ENCODE measurements at places on chromosomes 12 and 14.

DNA sequence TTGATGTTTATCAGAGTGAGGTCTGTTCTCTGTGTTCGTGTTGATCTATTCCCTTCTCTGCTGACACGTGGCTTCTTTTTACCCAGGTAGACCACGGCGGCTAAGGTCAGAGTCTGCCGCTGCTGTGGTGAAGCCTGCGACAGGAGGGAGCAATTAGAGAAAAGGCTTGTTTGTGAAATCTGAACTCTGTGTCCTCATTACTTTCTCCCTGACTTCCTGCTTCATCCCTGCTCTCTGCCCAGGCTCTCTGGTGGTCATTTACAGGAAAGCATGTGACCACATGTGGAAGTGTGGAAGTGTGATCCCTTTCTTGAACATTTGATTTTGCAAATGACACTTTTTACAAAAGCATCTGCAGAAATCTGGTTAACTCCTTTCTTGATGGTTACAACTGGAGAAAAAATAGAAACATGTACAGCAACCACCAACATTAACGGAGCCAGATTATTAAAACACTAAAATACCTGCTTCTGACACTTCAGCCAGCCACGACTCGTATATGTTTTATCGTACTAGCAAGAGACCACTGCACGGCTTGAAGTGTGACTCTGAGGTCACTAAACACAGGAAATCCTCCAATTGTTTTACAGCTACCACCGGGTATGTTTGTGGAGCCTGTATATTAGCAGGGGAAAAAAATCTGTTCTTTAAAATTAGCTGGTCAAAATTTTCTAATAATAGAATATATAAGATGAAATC, 388.6 kb upstream of the TMPO start:
- no peak for DNase-seq

DNA sequence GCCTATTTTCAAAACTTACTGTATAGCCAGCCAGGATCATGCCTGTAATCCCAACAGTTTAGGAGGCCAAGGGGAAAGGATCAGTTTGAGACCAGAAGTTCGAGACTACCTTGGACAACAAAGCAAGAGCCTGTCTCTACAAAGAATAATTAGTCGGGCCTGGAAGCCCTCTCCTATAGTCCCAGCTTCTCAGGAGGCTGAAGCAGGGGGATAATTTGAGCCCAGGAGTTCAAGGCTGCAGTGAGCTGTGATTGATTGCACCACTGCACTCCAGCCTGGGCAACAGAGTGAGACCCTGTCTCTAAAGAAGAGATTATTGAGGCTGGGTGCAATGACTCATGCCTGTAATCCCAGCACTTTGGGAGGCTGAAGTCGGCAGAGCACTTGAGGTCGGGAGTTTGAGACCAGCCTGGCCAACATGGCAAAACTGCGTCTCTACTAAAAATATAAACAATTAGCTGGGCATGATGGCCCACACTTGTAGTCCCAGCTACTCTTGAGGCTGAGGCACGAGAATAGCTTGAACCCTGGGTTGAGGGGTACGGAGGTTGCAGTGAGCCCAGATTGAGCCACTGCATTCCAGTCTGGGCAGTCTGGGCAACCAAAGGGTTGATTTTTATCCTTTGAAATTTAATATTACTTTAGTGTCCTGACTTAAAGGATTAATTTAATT, 14.1 kb downstream of the EID3 start:
- no peak for DNase-seq

- DNase-seq, result no peak
These were observed 334.7 kb downstream of the DPF3 start for GRCh38 chr14:72559202-72559601.

DNA sequence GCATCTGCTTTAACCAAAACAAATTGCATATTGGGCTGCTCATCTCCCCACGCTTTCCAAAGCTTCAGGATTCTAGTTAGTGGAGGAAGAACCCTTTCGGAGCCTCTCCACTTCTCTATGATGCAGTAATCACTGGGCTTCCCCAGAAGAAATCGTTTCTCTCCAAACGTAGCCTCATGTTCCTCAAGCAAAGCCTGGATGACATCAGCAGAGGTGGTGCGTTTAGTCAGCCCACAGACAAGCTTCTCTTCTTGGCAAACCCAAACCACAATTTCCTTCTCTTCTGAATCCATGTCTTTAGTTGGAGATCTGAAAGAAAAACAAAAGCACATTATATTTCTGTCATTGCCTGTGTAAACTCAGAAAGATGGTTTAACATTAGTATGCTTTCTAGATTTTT, 30.6 kb downstream of the RASSF9 start:
- no peak for DNase-seq

- DNase-seq, result no peak
These were observed 309.6 kb upstream of the ATXN7L3B start for GRCh38 chr12:74227846-74228545.

- no peak for DNase-seq
These were observed 90.6 kb upstream of the PWP1 start for GRCh38 chr12:107594995-107595394.

GRCh38 chr12:41277100-41277945, 89.2 kb downstream of the PDZRN4 start:
- DNase-seq, result no peak

DNA sequence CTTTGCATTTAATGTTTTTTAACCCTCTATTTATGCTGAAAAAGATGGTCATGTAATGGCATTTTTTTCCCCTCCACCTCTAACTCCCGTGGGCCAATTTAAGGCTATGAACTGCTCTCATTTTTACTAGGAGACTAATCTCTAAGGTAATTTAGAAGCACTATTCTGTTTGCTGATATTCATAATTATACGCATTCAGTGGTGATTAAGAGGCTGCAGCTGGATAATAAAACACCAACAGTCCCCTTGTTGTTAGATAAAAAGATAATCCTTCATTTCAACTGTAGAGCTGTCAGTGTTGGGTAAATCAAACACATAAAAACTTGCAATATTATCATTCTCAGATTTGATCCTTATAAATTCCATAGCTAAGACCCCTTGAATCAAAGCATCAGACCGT, 8.9 kb downstream of the MYO1H start:
- no peak for DNase-seq

GRCh38 chr12:120314220-120314619, 12.1 kb downstream of the SIRT4 start:
- no peak for DNase-seq

DNA sequence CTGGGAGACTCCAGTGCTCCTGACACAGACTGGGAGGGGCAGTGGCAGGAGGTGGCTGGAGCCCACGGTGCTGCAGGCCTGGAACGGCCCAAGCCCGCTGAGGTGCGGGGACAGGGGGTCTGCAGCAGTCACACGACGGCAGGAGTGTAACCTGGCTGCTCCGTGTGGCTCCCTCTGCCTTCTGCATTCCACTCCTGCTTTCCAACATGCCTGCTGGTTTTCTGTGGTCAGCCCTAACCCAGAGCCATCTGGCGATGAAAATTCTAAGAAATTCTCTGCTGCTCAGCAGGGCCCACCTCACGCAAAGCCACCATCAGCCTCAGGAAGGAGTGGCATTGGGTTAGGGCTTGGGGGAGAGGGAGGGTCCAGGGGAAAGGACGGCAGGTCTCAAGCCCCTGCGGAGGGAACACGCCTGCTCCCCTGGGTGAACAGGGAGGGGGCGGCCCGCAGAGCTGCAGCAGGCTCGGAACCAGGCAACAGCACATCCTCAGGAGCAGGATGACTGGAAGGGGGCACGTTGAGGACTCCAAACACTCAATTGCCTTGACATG, 5.0 kb upstream of the FBRSL1 start:
- no peak for DNase-seq

- no peak for DNase-seq
These were observed 294.6 kb downstream of the SNAPC1 start for GRCh38 chr14:62056789-62057188.

- no peak for DNase-seq
These were observed 200.5 kb downstream of the NTF3 start for GRCh38 chr12:5632453-5632852.

- DNase-seq, result no peak
These were observed 5.5 kb upstream of the GPR68 start for GRCh38 chr14:91249841-91250616.

GRCh38 chr14:97109234-97109633, 312.1 kb downstream of the VRK1 start:
- no peak for DNase-seq

DNA sequence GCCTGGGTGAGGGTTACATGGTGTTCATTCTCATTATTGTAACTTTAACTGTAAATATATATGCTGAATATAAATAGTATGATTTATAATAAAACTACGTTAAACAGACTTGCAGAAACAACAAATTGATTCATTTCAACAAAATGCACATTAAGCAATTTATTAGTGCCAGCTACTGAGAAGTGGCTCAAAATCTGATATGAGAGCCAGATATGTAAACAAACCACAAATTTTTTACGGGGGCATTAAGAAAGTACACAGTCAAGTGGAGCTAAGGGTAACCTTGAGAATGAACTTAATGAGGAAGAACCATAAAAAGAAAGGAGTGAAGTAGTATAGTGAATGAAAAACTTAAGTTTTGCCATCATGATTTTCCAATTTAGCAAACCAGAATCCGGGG, 40.3 kb downstream of the CEP128 start:
- DNase-seq, result no peak

GRCh38 chr12:111425655-111426054, 19.9 kb downstream of the SH2B3 start:
- no peak for DNase-seq

DNA sequence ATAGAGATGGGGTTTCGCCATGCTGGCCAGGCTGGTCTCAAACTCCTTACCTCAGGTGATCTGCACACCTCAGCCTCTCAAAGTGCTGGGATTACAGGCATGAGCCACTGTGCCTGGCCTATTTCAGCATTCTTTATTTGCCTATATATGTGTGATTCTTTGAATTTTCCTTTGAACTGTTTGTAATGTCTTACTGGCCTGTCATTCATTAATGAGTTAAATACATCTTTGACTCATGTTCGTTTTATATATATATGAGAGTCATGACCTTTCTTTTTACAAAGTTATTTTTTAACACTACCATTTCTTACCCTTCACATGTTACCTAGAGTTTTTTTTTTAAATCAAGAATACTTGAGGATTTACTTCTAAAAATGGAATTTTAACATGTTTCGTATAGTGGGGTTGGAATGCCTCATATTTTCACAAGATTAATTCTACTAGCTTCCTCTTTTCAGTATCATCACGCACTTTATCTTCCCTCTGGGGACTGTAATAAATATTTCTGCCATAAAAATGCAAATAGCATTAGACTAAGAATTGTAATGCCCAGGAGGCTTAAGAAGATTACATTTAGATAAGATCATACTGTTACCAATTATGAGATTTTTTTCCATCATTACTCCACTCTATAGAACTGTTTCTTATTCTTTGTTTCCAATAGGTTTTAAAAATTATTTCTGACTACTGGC, 66.7 kb downstream of the NTN4 start:
- DNase-seq, result no peak

GRCh38 chr12:91958816-91959215, 186.8 kb downstream of the BTG1 start:
- DNase-seq, result no peak

- DNase-seq, result no peak
These were observed 3.0 kb downstream of the ENDOU start for GRCh38 chr12:47722136-47722834.

DNA sequence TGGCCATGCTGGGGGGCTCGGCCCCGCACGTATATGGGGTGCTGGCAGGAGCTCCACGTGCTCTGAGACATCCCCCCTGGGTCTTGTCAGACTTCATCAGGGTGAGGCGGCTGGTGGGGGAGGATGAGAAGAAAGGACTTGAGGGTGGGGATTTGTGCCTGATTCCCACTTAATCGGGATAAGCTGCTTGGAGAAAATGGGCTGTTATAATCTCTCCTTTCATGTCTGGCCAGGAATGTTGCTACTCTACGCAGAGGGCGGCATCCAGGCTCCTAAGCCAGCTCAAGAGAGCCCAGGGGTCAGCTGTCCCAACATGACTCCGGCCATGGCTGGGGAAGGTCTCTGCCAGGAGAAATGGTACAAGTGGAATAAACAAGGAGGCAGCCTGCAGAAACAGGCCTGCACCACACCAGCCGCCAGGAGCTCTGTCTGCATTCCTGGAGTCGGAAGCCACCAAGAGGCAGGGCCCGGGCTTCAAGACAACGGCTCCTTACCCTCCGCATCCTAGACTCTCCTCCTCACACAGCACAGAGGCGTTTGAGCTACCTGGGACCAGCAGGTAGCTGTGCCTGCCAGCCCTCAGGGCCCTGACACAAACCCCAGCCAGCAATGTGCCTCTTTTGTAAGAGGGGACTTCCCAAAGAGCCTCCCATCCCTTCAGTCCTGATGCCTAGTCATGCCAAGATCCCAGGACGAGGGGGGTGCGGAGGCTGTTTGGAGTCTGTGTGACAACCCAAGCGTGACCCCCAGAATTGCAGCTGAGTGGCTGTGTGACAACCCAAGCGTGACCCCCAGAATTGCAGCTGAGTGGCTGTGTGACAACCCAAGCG, 195.8 kb upstream of the DIO3 start:
- no peak for DNase-seq

DNA sequence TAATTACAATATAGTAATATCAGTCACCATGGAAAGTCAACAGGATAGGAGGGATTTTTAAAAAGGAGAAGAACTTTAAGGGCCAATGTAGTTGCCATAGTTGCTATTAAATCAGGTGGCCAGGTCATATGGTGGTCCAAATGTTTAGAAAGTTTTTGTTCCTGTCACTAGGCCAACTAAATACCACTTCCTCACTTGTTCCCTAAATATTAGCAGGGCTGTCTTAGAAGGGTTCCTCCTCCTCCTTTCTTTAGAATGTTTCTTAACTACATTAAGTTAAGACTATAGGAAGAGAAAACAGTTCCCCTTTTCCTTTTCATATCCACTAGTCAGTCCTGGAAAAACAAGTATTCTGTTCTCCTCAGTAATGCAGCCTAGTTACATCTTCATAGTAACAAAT, 50.3 kb downstream of the MON2 start:
- DNase-seq, result no peak

DNA sequence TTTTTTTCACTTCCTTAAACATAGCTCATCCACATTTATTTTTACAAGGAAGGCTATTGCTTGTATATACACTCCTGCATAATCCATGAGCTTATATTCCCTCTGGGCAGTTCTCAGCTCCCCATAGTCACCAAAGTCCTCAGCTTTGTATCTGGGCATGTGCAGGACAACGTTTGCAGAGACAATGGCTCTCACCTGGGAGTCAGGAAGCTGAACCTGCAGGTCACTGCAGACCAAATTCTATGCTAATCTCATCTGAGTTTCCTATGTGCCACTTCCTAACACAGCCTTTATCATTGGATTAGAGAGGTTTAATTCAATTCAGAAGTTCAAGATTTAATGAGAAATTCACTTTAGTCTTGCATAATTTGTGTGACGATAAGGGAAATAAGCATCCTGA, 131.5 kb downstream of the KCNK10 start:
- no peak for DNase-seq
